Stimulated activated CD8-positive, alpha-beta memory T cell treated with anti-CD3 and anti-CD28 coated beads, Interleukin-2, amount 100 ng/mL, for 1 hour (primary cell): ENCODE measurements at places on chromosomes 11 and 22.

DNA sequence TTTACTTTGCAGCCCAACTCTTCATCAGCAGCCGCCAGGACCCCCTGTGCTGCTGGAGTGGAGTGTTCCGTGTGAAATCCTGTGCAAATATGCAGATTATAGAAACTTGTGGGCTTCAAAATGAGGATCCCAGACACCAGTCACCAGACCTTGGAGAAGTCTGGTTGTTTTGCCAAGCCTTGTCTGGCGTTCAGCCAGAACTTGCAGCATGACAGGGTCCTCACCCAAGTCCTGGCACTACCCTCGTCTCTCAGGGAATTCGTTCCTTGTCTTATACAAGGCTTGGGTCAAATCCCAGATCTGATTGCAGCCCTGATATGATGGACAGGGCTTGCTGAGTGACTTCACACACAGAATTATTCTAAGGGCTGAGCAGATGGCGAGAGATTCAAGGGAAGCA, 18.9 kb downstream of the SHISAL1 start:
- no peak for DNase-seq

DNA sequence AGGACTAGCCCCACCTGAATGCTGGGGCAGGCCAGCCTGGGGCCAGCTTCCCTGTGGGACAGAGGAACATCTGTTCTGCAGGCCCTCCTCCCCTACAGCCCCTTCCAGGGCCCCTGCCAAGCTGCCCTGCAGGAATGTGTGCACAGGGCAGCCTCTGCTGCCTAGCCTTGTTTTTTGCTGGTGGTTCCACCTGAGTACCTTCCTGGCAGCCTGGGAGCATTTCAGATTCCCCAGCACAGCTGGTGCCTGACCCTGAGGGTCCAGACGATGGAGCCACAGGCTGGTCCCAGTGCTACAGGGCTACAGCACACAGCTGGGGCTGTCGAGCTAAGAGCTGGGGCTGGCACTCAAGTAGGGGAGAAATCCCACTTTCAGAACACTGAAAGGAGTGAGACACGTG, 22.3 kb upstream of the GPR83 start:
- no peak for DNase-seq

DNA sequence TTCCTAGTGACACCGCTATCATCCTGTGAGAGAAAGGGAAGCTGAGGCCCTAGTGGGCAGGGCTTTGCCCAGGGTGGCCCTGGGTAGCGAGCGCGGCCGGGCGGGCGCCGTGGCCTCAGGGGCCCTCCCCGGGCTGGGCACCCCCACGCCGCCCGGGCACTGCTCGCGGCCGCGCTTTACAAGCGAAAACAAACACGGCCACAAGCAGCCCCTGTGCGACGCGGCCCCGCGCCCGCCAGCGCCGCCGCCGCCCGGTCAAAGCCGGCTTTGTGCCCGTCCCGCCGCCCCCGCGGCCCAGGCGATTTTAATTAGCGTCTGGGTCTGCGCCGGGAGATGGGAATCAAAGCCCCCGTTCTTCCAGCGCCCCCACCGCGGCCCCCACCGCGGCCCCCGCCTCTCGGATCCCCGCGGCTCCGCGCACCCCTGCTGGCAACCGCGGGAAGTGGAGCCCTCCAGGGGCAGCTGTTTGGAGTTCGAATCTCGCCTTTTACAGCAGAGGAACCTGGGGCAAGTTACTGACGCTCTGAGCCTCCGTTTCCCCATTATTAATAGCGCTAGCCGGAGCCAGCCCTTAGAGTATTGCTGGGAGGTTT, 47.9 kb downstream of the CHRDL2 start:
- DNase-seq = no peak

DNA sequence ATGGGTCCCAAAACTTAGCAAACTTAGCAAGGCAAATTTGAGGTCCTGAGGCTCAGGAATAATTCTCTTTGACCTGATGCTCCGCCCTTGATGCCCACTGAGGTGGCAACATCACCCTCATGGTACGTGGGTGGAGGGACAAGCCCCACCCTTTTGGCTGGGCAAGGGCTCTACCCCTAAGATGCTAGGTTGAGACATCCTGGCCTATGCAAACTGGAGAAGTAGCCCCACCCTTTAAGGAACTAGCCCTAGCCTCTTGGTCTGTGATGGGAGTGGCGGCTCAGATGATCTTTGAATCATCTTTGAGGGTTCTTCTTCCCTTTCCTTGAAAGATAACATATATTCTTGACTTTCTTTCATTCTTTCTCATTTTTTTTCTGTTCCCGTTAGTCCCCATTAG, 32.9 kb downstream of the CABIN1 start:
- DNase-seq = no peak

DNA sequence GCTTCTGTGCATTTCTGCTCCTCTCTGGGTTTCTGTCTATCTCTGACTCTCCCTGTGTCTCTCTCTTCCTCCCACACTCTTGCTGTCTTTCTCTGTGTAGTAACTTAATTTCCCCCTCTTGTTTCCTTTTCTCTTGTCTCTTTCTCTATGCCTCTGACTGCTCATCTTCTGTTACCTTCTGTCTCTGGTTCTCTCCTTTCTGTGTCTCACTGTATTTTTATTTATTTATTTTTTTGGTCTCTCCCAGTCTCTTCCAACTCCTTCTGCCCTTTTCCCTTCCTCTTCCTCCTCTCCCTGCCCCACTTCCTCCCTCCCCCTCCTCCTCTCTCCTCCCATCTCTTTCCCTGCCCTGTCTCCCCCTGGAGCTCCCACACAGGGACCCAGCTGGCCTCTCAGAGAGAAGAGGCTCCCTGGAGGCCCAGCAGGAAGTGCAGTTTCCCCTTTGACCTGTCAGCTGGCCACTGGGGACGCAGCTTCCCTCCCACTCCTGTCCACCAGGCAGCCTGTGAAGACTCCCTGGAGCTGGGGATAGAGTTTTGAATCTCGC, 38.3 kb upstream of the MYH9 start:
- no peak for DNase-seq

- DNase-seq = peak; percentile 67
Observed at GRCh38 chr22:19629720-19630419, 84.4 kb upstream of the SEPTIN5 start.
